Stimulated activated CD4-positive, alpha-beta T cell treated with anti-CD3 and anti-CD28 coated beads, Interleukin-2, amount 100 ng/mL, for 24 hours (primary cell): ENCODE measurements at places on chromosomes 16 and 17.

DNA sequence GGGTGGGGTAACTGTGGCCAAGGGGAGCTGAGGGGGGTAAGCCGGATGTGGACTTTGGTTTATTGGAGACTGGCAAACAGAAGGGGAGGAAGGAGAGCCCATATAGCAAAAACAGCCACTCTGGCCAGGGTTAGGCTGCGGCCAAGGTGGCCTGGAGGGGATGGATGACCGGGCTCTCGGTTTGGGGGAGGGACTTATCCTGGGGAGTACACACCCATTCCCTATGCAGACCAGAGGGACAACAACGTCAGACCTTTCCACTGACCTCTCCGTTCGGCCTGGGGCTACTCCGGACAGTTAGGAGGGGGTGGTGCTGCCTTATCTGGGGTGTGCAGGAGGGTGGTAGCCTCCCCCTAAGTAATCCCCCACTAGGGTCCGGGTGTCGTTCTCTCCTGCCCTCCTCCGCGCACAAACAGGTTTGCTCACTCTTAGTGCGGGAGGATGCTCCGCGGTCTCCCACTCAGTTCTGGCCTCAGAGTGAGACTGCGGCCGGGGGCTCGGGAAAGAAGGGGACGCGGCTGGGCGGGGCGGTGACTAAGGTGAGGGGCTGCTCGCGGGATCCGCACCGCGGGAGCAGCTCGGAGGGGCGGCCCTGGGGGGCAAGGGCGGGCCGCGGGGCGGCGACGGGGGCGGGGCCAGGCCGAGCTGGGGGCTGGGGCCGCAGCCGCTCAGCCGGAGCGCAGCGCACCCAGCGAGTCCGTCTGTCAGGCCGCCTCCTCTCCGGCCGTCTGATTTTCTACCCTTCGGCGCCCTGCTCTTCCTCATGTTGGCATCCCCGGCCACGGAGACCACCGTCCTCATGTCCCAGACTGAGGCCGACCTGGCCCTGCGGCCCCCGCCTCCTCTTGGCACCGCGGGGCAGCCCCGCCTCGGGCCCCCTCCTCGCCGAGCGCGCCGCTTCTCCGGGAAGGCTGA, at the start of gene WNK4:
Gene WNK4, plus strand, starts transcription at position 675 of the 915 bp plus-strand sequence. Its CDS starts 89 bp downstream, at position 764.
- no peak for DNase-seq

DNA sequence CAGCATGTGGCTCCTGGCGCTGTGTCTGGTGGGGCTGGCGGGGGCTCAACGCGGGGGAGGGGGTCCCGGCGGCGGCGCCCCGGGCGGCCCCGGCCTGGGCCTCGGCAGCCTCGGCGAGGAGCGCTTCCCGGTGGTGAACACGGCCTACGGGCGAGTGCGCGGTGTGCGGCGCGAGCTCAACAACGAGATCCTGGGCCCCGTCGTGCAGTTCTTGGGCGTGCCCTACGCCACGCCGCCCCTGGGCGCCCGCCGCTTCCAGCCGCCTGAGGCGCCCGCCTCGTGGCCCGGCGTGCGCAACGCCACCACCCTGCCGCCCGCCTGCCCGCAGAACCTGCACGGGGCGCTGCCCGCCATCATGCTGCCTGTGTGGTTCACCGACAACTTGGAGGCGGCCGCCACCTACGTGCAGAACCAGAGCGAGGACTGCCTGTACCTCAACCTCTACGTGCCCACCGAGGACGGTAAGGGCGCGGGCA, 645 bp downstream of the NLGN2 start:
- DNase-seq: no peak

GRCh38 chr16:71262391-71262790, 26.8 kb downstream of the CMTR2 start:
- DNase-seq: no peak

DNA sequence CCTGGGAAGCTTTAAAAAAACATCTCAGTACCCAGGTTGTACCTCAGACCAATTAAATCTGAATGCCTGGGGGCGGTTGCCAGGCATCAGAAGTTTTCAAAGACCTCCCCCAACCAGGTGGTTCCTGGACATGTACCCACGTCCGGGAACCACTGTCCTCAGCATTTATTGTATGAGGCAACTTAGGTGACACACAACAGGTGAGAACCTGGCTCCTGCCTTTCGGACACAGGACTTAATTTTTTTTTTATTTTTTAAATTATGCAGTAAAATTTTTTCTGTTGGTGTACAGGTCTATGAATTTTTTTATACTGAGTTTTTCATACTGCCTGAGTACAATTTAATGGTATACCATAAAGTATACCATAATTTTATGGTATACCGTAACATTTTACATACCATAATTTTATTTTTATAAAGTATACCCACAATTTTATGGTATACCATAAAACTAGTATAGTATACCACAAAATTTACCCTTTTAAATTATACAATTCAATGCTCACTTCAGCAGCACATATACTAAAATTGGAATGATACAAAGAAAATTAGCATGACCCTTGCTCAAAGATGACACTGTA, 38.7 kb upstream of the DHX8 start:
- no peak for DNase-seq

DNA sequence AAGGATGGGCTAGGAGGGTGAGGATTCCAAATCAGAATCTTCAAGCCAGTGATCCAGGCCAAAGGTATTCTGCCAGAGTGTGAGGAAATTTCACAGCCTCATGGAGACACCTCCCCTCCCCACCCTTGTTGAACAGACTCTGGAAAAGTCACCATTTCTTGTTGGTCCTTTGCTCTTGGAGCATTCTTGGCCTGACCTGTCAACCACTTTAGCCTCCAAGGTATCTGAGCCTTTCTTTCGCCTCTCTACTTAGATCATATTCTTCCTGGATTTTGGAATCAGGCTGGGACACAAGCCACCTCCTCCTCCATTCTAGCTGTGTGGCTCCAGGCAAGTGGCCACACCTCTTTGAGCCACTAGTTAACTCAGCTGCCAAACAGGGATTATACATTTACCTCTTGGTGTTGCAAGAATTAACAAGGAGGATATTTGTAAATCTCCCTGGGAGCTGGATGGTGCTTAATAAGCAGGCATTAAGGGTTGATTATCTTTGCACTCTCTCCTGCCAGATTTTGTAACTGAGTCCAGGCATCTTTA, 193.5 kb downstream of the WWOX start:
- DNase-seq: no peak

DNA sequence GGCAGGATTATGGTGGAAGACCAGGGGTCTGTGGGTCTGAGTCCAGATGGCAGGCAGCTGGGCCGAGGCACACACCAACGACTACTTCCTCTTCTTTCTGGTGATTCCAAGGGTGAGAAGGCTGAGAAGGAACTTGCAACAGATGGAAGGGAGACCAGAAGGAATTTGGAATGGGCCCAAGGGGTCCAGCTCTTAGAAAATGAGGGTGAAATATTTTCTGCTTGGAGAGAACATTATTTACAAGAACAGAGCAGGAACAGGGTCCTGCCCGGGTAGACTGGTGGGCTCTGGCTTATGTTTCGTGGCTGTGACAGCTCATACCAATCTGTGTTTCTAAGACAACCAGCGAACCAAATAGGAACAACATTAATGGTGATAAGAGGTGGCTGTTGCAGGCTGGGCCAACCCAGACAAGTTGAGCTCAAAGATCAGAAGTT, 36.6 kb downstream of the CCDC42 start:
- DNase-seq: no peak

DNA sequence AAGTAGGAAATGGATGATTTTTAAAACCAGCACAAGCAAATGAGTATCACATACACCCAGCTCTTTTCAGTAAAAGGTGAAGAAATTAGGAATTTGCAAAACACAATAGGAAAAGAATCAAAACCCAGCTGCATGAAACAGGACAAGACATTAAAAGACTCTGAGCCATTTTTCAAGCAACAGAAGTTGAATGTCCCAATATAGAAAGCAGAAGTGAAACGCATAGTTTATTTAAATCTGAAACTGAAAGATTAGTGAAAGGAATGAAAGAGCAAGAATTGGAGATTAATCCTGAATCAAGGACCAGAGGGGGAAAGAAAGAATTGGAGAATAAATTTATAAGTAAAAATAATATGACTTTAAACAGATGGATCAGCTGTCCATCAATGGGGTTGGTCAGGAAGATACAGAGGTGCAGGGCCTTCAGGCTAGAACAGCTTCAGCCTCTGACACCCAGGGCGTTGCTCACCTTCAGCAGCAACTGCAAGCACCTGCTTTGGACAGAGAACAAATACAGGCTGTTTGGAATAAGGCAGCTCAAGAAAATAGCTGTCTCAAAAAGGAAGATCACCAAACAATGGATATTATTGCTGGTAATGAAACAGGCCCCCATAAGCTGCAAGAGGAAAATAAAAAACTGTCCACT, 3.9 kb upstream of the ARHGAP17 start:
- DNase-seq: no peak

GRCh38 chr16:67667817-67668494, 1.3 kb downstream of the C16orf86 start:
- DNase-seq: peak; percentile 82

DNA sequence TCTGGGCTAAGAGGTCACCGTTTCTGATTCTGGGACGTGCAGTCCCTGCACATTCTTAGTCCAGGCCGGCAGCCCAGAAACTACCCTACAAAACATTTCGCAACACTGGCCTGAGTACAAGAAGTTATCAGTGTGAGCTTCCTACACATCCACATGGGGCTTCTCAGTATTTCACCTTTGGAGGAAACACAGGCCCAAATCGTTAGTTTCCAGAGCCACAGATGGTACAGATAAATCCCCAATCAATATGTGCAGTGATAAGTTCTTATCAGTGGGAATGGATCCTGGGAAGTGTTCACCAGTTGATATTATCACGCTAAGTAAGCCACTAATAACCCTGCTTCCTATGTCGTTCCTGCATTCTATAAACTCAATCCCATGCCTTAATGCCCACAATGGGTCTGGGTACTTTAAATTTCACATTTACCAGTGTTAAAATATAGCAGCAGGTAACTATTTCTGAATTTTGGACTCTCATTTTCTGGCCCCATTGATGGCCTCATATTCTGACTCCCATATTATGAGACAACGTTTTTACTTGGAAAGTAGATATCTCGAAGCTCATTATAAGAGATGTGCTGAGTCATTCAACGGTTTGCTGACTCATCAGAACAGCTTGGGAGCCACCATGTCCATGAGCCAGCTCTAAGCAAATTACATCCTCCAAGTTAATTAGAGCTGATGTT, 370.2 kb upstream of the MAF start:
- DNase-seq: no peak

GRCh38 chr17:81034168-81034777, 678 bp upstream of the BAIAP2 start:
- no peak for DNase-seq

DNA sequence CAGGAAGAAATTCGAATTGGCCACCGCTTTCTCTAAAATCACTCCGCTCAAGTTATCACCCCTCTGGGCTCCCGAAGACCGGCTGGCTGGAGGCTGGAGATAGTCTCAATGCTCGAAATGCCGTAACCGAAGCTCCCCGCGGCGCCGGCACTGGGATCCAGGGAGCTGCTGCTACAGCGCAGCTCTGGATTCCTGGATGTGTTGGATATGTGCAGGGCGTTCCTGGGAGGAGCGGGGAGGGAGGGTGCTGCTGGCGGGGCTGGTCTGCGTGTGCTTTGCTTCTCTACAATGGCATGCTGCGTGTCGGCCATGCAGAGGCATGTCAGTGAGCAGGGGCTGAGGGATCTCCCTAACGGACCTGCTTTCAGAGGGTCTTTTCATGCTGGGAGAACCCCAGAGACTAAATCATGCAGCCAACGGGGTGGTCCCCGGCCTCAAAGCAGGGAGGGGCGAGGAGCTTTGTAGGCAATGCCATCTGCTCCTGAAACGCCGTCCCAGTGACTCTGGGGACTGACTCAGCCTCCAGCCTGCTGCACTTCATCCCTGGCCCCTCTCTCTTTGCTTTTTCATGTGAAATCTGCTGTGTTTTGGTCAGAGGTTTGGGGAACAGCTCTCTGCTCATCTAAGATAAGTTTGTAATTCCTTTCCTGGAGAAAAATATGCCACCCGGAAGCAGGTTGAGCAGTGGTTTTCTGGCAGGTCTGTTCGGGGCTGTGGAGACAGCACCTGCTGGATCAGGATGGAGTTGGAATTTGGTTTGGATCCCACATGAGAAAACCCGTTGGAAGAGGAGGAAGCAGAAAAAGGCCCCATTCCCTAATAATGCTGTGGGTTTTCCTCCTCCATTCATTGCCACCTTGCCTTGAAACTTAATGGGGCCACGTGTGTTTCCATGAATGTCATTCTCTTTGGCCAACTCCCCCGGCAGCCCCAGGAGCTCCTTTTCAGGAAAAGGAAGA, 311.4 kb downstream of the SEC14L1 start:
- peak; percentile 55 for DNase-seq

- no peak for DNase-seq
These were observed 254.6 kb downstream of the MRTFB start for GRCh38 chr16:14325502-14326401.

DNA sequence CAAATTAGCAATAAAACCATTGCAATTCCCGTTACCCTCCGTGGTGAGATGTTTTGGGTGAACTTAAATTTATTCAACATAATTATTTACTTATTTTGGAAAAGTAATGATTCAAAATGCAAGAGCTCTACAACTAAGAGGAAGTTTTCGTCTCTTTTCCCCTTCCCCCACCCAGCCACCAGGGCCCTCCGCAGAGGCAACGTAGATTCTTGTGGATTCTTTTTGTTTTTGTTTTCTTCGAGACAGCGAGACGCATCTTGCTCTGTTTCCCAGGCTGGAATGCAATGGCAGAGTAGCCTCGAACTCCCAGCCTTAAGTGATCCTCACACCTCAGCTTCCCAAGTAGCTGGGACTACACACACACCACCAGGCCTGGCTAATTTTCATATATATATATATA, 19.2 kb downstream of the CCDC40 start:
- no peak for DNase-seq

GRCh38 chr17:68560966-68561720, 40.0 kb downstream of the FAM20A start:
- no peak for DNase-seq

DNA sequence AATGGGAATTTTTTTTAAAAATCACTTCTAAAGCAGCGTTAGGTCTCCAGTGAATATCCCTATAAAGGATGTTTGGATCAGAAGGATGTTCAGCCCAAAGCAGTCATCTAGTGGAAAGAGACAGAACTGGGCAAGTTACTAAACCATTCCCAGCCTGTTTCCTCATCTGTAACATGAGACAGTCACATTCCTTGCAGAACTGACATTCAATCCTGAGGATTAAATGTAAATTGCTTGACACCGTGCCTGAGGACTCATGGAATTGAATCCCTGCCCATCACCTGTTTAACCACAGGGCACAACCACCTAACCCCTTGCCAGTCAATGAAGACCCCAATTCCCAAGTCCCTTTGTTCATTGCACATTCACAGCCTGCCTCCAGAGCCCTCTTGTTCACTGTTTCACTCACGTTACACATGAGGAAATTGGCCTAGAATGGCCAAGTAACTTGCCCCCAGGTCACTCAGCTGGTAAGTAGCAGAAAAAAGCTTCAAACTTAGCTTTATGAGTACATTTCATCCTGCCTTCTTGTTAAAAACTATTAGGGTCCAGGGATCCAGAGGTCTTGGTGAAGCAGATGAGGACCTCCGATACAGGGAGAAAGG, 1.4 kb downstream of the CMTM2 start:
- no peak for DNase-seq
